ENCODE measurements at places on chromosomes 5 and 9.

DNA sequence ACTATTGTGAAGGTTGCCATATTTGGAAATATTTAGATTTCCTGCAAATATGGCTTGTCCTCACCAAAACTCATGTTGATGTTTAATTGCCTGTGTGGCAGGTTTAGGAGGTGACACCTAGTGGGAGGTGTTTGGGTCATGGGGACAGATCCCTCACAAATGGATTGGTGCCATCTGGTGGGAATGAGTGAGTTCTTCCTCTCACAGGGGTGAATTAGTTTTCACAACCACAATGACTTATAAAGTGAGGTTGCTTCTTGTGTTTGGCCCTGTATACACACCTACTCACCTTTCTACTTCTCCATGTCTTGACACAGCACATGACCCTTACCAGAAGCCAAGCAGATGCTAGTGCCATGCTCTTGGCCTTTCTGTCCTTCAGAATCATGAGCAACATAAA, 41.1 kb downstream of the ISOC1 start:
- no peak for DNase-seq

GRCh38 chr9:114852050-114852594, 46.3 kb upstream of the TNFSF15 start:
- DNase-seq: no peak

GRCh38 chr5:126984632-126985031, 45.7 kb downstream of the MARCHF3 start:
- no peak for DNase-seq

GRCh38 chr5:158755986-158756385, 343.7 kb downstream of the EBF1 start:
- DNase-seq: no peak

GRCh38 chr9:35079041-35079425, 709 bp downstream of the FANCG start:
- no peak for DNase-seq

GRCh38 chr9:70588999-70589398, 174.5 kb upstream of the KLF9 start:
- DNase-seq: no peak

DNA sequence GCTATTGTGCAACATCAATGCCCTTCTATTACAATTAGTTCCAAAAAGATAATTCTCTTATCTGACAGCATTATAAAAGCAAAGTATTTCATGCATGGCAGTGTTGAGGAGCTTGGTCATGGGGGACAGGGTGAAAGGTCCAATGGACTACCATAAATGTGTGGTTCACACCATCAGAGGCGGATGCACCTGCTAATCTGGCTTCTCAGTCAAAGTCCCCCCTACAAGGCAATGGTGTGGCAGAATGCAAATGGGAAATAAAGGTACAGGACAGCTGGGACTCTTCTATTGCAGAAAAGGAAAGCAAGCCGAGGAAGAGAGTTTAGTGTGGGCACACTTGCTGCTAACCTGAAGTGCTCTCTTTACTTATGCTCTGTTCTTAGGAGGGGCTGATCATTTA, 369.1 kb downstream of the NDUFS4 start:
- DNase-seq: no peak

GRCh38 chr5:152181461-152181860, 223.6 kb downstream of the NMUR2 start:
- DNase-seq: no peak

- no peak for DNase-seq
These were observed 308.8 kb upstream of the ADAMTS16 start for GRCh38 chr5:4831325-4831724.

DNA sequence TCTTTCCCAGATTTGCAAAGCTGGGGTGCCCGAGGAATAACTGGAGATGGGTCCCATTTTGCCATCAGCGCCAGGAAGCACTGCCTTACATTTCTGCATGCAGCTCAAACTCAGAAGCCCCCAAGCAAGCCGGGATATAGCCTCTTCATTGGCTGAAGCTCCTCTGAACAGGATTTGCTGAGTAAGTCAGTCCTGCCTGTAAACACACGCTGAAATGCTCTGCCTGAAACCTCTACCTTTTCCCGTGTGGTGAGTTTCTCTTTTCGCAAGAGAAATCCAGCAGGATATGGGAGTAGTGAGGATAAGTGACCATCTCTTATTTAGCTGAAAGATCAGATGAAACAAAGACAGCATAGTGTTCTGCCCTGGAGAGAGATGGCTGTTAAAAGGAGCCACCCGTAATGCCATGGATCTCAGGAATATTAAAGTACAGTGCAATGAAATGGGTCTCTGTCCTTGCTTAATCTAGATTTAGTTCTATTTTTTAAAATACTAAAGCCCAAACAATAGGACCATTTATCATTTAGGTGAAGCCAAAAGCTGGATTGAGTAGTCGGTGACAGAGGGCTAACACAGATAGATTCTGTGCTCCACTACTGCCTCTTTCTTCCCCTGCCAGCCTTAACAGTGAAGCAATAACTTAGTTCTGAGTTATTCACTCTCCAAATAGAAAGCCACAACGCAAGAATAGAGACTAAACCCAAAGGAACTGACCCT, 177.5 kb upstream of the PPP2R2B start:
- no peak for DNase-seq

- DNase-seq: no peak
These were observed 475.7 kb downstream of the EBF1 start for GRCh38 chr5:158623971-158624370.

DNA sequence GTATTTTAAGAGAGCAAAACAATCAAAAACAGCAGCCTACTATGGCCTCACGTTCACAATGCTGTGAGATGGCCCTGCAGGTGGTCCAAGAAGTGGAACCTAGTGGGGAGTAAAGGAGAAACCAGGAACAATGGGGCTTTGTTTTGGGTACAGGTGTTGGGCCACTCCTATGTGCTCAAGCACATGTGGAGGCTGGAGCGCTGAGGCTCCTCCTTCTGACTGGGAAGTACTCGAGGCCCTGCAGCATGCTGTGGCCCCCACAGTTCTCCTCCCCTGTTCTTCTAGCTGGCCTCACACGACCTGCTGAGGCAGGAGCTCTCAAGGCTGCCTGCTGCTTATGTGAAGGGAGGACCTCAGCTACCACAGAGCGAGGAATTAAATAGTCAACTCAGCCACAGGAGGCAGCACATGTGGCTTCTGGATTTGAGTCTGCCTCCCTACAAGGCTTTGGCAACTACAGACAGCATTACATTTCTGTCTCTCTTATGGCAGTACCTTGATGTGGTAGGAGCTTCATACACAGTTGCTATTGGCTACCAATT, 482.3 kb downstream of the SPOCK1 start:
- no peak for DNase-seq

DNA sequence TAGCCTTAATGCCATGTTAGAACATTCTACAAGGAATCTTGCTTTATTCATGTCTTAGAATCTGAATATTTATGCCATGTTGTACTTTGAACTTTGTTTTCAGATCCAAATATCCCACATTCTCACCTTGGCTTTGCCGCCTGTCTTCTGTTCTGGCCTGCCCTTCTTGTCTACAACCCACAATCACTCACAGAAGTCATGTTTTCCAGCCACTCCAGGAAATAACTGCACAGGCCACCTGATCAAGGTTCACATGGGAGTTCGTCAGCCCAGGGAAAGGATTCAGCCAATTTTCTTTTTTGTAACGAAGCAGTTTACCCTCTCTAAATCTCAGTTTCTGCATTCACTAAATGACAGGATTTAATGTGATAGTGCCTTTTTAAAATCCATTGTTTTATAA, 70.5 kb downstream of the JAKMIP2 start:
- no peak for DNase-seq

GRCh38 chr5:61618577-61618976, 286.5 kb downstream of the ZSWIM6 start:
- no peak for DNase-seq

DNA sequence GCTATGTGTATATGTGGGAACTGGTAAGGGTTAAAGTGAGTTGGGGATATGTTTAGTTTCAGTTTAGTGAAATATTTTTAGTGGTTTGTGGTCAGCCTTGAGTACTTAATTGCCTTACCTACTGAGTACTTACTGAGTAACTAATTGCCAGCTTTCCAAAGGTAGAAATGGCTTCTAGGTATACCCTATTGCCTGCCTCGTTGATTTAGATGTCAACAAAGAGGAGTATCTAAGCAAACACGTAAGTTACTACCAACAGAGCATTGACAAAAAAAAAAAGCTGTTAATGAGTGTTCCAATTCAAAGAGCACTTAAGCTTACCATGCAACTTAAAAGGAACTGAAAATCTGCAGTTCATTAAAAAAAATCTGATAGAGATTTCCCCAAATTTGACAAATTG, 8.8 kb downstream of the ATP10B start:
- DNase-seq: no peak

- DNase-seq: no peak
These were observed 7.7 kb downstream of the PRRC1 start for GRCh38 chr5:127525181-127525580.

- DNase-seq: no peak
These were observed 22.2 kb downstream of the AHRR start for GRCh38 chr5:343461-344401.

- DNase-seq: no peak
These were observed 5.0 kb upstream of the DAPK1 start for GRCh38 chr9:87492642-87493041.

- DNase-seq: no peak
These were observed 4.5 kb downstream of the DUSP1 start for GRCh38 chr5:172766287-172767108.

- DNase-seq: no peak
These were observed 22.3 kb downstream of the AQP3 start for GRCh38 chr9:33425128-33425533.

- no peak for DNase-seq
These were observed 1127.5 kb downstream of the TAF11L14 start for GRCh38 chr5:18761801-18762200.

DNA sequence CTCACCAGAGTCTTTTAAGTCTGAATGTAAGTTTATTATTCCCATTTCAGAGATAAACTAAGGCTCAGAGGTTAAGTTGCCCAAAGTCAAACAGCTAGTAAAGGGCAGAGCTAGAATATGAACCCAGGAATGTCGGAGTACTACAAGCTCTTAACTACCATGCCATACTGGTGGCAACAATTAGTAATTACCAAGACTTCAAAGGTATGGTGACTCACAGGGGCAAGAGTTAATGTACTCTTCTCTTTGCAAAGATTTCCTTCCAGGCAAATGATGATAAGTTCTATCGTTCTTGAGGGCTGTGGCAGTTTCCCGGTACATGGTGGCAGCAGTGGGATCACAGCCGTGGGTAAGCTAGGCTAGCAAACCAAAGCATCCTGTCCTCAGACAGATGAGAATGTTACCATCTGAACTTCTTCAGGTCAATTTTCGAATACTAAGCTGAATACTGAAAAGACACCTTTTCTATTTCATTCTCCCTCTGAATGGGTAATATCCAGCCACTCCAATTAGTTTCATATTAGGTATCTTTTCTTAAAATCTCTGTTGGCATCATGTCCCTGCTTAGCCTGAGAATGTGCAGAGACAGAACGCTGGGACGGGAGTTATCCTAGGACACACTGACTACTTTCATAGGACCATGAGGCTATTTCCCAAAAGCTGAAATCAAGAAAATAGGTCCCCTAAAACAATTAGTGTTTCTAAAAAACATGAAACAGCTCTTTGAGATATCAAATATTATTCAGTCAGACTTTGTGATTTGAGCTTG, 117.0 kb upstream of the NR5A1 start:
- no peak for DNase-seq

GRCh38 chr5:82745016-82745415, 332.2 kb downstream of the TMEM167A start:
- no peak for DNase-seq

DNA sequence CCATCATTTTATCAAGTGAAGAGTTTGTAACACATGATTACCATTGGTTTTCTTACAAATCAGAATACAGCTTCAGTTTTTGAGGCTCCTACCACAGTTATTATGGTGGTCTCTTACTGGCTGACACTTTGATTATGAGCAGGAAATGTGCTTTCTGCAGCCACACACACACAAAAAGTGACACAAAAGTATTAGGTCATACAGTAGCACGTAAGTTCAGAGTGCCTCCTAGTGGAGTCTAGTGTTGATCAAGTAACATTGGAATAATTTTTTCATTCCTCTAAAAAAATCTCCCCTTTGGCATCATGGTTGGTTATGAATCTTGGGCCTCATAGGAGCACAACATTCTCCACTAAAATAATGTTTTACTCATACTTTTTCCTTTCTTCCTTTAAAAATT, 37.6 kb downstream of the PAM start:
- DNase-seq: no peak

- no peak for DNase-seq
These were observed 120.7 kb upstream of the PAPPA start for GRCh38 chr9:116032683-116033440.

DNA sequence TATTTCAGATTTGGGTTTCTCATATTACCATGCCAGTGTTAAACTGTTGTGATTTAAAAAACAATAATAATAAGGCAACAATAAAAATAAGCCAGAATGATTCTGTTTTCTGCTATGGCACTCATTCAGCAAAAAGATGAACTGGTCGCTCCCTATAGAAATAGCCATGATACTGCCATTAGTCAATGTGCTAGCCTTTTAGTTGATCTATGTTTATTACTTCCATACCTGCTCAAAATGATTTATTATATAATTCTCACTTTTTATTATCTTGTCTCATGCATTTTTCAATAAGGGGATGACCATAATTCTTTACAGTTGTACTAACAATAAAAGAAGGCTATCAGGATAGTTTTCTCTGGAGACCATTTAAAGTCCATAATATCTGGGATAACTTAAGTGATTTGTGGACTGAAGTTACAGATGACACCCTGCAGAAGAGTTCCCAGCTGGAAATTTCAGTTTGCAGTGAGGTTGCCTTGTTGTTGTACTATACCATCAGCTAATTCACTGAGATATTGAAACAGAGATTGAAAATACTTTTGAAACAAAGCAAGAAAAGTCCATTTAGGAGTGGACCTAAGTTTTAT, 334.3 kb downstream of the GABRB2 start:
- no peak for DNase-seq

- DNase-seq: no peak
These were observed 207.7 kb downstream of the TTLL11 start for GRCh38 chr9:121885345-121885901.

DNA sequence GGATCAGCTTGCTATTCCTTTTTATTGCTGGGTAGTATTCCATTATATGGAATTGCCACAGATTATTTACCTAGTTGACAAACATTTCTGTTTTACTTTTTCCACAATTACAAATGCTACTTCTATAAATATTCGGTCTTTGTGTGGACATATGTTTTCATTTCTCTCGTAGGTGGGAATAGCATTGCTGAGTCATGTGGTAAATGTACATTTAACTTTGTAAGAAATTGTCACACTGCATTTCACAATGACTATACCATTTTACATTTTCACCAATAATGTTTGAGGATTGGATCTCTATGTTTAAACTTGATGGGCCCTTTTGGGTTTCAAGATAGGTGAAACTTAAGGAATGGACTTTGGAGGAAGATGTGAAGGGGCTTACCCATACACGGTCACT, 19.7 kb downstream of the RAI14 start:
- no peak for DNase-seq

GRCh38 chr9:78234810-78235209, 1.1 kb upstream of the CEP78 start:
- DNase-seq: no peak

DNA sequence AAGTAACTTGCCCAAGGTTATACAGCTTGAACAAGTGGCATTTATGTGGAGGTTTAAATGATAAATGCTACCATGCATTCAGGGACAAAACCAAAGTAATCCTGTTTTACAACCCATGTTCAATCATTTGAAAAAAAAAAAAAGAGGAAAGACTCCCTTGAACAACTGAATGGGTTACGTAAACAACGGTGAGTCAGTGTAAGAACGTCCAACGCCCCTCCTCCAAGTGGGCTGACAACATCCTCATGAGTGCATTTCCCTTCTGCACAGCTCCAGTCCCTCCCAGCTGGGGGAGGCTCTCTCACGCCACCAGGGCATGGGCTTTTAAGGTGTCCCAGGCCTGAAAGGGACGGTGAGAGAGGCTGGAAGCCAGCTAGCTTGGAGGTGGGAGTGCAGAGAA, 90.0 kb downstream of the PRRT1B start:
- peak; percentile 62 for DNase-seq
